Prostate gland (tissue), 2 donors: ENCODE measurements at places on chromosomes 12 and 14. TPM values are rescaled to one million over a fixed set of nuclear protein-coding genes. Genes with fewer than 3 reads are reported as not detected.

The MAP1LC3B2 gene
- total RNA-seq = 1.6 TPM

The IGFBP6 gene
- 189 TPM for total RNA-seq

The SP7 gene
- not detected for total RNA-seq

The KRT75 gene
- total RNA-seq = not detected

The ITGB7 gene
- total RNA-seq = 1.7 TPM

The ALX1 gene
- total RNA-seq = not detected

The GIT2 gene
- 43.3 TPM for total RNA-seq

The AKAP5 gene
- 0.82 TPM for total RNA-seq

The ACRBP gene
- total RNA-seq = 2.3 TPM

The BMP4 gene
- total RNA-seq = 11.2 TPM

The FAR2 gene
- 7.2 TPM for total RNA-seq

The GPRC5A gene
- total RNA-seq = 5.4 TPM

The BIN2 gene
- total RNA-seq = 2.6 TPM

The DAO gene
- total RNA-seq = not detected

The FGF23 gene
- not detected for total RNA-seq

The KRT6C gene
- not detected for total RNA-seq

The CLEC1A gene
- 1.5 TPM for total RNA-seq

The HOXC4 gene
- total RNA-seq = 0.62 TPM

The TAS2R8 gene
- total RNA-seq = not detected

The CLEC6A gene
- total RNA-seq = not detected

The NRXN3 gene
- total RNA-seq = 6.6 TPM

The NINJ2 gene
- 17.3 TPM for total RNA-seq

The CEBPE gene
- not detected for total RNA-seq

The MYO1H gene
- total RNA-seq = 1.2 TPM

The TGM1 gene
- total RNA-seq = 11.4 TPM

The GZMB gene
- 1.1 TPM for total RNA-seq

The SRSF9 gene
- total RNA-seq = 98.7 TPM
